ENCODE measurements at places on chromosomes 4 and X.

- no peak for DNase-seq
These were observed 17.7 kb downstream of the FAM53A start for GRCh38 chr4:1666391-1666790.

GRCh38 chrX:130902446-130902782 lies 595 bp downstream of the ENOX2 start:
- DNase-seq: no peak

GRCh38 chr4:65033899-65034298 lies 624.6 kb upstream of the TECRL start:
- no peak for DNase-seq

DNA sequence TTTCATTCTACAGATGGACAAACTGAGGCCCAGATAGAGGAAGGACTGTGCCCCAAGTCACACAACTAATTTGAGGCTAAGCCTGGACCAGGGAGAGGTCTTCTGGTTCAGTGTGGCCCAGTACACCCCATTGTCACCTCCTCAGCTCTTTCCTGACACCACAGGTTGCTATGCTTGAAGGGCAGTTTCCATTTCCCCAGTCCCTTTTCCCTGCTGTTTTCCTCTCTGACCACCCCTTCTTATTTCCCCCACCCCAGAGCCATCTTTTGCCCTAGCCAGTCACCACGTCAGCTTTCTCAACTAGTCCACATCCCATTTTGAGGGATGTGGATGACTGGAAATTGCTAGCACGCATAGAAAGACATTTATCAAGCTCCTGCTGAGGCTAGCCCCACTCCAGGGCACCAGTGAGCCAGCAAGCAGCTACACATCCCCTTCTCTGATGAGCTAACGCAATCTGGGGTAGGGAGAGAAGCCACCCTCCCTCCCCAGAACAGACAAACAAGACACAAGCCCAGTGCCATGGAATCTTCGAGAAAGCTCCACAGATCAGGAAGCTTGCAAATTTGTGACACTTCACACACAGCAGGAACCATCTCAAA lies 1.3 kb downstream of the GABRE start:
- DNase-seq: no peak

- no peak for DNase-seq
These were observed 1.3 kb downstream of the LDB2 start for GRCh38 chr4:16896881-16897750.

DNA sequence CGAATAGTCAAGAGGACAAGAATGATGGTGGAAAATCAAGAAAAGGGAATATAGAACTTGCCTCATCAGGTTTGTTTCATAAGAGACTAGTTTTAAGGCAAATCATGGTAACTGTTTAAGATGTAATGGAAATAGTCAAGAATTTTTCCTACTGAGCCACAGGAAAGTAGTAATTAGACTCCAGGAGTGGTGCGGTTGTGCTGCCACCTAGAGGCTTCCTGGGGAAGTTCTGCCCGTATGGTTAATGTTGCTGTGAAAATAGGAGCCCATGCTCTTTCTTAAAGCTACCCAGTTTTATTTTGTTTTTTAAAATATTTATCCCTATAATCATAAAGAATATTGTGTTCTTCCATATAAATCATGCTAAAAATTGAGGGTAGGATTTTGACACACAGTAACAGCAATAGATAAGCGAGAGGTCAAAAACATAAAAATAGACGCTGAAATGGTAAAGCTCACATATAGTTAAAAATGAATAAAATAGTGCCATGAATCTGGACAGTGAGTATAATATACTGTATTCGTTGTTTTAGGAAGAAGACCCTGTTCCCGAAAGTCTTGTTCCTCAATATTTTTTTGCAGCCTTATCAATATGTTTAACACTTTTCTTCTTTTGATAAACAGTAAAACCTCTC lies 87.0 kb downstream of the PHOX2B start:
- no peak for DNase-seq

- DNase-seq: no peak
These were observed 7.5 kb upstream of the KLHL5 start for GRCh38 chr4:39054497-39054896.

- no peak for DNase-seq
These were observed 1069.5 kb downstream of the FAM133A start for GRCh38 chrX:94743478-94743877.

GRCh38 chr4:52976523-52977230 lies 114.6 kb downstream of the RASL11B start:
- DNase-seq: no peak

DNA sequence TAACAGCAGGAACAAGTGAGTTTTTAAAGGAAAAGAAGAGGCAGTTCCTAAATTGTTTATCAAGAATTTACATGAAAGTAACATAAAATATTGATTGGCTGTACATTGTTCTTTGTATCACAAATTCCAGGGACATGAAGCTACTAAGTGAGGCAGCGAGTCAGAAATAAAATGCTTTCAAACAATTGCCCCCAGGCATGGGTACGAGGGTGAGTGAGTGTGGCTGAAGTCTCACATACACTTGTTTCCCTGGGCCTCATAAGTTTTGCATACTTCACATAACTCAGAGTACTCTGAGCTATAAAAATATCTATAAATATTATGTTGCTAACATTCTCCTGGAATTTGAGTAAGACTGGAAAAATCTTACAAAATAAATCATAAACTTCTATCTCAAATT lies 511.6 kb upstream of the PRKX start:
- DNase-seq: no peak

GRCh38 chr4:162959046-162959445 lies 207.6 kb downstream of the NAF1 start:
- DNase-seq: no peak

GRCh38 chrX:20217906-20218305 lies 48.8 kb downstream of the RPS6KA3 start:
- no peak for DNase-seq

DNA sequence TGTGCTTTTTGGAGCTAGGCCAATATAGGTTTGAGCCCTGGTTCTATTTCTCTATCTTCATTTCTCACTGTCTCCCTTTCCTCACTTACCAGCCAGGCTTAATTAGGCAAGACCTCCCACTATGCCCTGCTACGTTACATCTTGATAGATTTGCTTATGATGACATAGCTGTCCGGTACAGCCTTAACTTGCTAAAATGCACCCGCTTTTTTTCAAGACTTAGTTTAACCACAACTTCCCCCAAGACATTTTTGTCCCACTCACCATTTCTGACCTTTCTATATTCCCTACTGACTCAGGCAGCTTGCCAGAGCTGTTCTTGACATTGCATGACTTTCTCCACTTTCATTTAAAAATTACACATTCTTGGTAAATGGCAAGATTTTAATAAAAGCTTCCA lies 152.6 kb downstream of the MID1 start:
- no peak for DNase-seq

DNA sequence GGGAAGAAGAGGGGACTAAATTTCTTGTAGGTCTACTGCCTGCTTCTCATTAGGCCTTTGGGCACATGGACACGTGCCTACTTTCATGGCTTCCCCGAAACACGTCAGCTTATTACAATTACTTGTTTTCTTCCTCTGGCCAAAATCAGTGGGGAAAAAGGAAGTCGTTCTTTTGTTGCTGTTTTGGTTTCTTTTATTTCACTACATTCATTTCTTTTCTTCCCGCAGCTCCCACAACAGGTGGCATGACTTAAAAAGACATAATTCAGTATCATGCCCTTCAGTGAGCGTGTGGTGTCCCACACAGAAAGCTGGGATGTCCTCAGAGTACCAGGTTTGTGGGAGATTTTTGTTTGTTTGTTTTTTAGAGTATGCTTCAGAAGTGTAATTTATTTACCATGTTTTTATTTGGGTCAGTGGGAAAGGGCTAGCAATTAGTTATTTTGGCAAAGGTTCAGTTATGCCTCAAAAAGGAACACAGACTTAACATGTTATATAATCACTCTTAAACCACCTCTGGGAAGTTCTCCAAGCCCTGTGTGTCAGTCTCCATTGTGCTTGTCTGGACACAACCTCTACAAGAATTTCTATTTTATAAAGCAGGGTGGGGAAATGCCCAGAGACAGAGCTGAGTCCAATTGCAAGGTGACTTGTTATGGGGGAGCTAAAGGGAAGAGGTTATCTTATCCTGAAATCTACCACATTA lies 44.2 kb upstream of the SPRY1 start:
- no peak for DNase-seq

GRCh38 chr4:161486461-161486860 lies 677.3 kb downstream of the FSTL5 start:
- DNase-seq: no peak

DNA sequence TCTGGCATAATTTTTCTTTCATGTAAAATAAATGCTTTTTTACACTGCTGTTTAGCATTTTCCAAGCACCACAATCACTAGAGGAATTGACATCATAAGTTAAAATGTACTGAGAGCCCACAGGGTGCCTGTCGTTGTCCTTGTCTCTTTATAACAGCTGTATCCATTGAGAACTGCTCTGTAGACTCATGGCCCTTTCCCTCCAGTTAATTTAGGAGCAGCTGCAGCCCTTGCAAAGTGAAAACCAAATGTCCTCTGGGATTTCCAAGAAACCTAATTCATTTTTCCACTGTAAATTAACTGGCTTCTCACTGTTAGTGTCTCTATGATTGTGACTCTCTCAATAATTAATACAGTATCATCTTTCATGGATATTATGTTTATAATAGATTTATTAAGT lies 185.9 kb downstream of the SLC4A4 start:
- no peak for DNase-seq

DNA sequence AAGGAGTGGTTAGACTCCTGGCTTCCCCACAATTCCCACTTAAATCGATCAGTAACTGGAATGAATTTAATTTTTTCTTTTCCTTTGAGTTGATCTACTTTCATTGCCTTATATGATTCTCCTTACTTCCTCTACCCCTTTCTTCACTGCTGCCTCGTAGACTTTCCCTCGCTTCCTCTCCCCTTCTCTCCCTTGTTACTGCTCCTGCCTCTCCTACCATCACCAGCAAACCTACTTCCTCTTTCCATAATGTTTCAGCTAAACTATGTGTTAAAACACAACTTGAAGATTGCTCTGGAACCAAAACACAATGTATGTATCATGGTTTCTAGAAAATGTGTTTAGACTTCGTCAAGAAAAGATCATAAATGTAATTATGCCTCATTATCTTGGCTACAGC lies 132.0 kb upstream of the TET2 start:
- no peak for DNase-seq

- no peak for DNase-seq
These were observed 368.7 kb upstream of the FTHL17 start for GRCh38 chrX:31440546-31440945.

GRCh38 chr4:67853336-67853735 lies 30.5 kb downstream of the TMPRSS11D start:
- no peak for DNase-seq

GRCh38 chr4:41678951-41679350 lies 69.6 kb downstream of the PHOX2B start:
- DNase-seq: no peak

GRCh38 chrX:34381241-34381640 lies 249.1 kb upstream of the FAM47A start:
- no peak for DNase-seq

DNA sequence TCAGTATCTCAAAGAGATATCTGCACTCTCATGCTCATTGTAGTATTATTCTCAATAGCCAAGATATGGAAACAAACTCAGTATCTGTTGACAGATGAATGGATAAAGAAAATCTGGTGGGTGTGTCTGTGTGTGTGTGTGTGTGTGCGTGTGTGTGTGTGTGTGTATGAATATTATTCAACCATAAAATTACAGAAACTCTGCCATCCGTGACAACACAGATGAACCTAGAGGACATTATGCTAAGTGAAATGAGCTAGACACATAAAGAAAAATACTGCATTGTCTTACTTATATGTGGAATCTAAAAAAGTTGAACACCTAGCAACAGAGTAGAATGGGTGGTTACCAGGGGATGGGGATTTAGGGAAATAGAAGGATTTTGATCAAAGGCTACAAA lies 13.2 kb downstream of the XKRX start:
- DNase-seq: no peak

DNA sequence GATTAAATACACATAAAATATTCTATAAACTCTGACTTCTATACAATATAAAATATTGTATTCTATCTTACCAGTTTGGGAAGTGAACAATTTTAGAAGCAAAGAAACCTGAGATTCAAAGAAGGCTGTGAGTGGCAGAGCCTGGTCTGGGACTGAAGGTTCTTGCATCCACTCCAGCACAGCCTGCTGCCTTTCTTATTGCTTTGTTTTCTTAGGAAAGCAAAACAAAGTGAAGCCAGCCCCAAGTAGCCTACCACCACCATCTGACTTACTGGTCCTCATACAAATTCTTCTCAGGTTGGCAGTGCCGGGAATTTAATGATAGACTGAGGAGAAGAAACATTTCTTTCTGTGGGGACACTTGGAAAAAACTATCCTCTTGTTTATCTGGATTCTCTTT lies 129.7 kb upstream of the SMAD1 start:
- DNase-seq: no peak

GRCh38 chrX:19981947-19982346 lies 8.9 kb downstream of the BCLAF3 start:
- no peak for DNase-seq

DNA sequence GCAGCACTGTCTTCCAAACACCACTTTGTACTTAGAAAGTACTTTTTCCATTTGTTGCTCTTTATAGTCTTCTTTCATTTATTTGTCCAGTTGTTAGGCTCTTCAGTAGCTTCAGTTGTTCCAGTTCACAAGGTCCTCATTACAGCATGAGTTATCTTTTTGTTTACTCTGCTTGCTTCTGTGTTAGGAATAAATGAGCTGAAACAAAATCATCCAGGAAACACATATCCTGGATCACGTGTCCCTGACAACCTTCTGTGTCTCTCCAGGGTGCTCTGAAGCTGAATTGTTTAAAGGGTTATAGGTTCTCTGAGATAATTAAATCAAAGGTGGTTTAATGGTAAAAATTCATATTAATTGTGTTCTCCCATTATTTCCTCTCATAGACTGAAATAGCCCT lies 19.9 kb upstream of the KLHL8 start:
- no peak for DNase-seq

DNA sequence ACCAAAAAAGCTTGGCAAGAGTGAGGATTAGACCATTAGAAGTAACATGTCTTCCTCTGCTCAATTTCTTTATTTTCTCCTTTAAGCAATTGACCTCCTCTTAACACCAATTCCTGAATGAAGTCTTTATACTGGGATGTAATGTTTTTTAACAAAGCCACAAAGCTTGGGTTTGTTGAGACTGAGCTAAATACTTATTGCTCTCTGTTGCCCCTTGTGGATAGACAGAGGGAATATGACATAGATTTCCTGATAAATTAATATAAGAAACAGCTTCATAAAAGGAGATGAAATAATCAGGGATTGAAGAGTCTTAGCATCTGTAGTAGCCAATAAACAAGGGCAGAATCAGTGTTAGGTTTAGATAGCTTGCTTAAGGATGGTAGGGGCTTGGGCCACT lies 57.6 kb downstream of the CCDC160 start:
- DNase-seq: no peak

GRCh38 chr4:5887361-5888221 lies 5.3 kb downstream of the CRMP1 start:
- no peak for DNase-seq

GRCh38 chr4:111963158-111963700 lies 182.0 kb upstream of the FAM241A start:
- no peak for DNase-seq

- no peak for DNase-seq
These were observed 36.2 kb downstream of the DCX start for GRCh38 chrX:111375747-111376146.

- DNase-seq: no peak
These were observed 448.3 kb upstream of the ZFP42 start for GRCh38 chr4:187547316-187547715.

GRCh38 chr4:75729836-75730235 lies 5.5 kb downstream of the USO1 start:
- no peak for DNase-seq

Measured in stimulated activated CD8-positive, alpha-beta memory T cell treated with anti-CD3 and anti-CD28 coated beads, Interleukin-4, amount 100 ng/mL, for 1 hour (primary cell).